ENCODE measurements at places on chromosomes 2 and 18. TPM values are rescaled to one million over a fixed set of nuclear protein-coding genes. Genes with fewer than 3 reads are reported as not detected.
A peak's percentile ranks its signal among the peaks of the same experiment; 100 is the strongest.

Gene NEU2
- not detected for total RNA-seq

Gene CD28
- 13.0 TPM for total RNA-seq

DNA sequence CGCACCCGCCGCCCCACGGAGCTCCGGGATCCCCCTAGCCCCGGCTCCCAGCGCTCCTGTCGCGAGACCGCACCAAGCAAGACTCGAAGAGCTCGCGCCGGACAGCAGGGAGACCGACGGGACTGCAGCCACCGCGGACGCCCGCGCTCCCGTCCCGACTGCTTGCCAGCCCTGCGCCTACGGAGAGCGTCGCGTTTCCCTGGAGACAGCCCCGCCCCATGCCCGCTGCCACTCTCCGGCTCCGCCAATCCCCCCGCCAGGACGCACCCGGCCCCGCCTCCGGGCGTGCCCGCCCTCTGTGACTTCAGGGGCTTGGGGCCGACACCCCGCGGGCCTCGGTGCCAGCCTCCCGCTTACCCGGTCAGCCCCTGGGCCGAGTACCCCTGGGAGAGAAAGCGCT lies at the start of gene ANKMY1:
ANKMY1 (minus strand) TSS at position 181 of the 400 bp plus-strand sequence. CDS start 653 bp downstream, outside the sequence.
- peak; percentile 83 for DNase-seq

DNA sequence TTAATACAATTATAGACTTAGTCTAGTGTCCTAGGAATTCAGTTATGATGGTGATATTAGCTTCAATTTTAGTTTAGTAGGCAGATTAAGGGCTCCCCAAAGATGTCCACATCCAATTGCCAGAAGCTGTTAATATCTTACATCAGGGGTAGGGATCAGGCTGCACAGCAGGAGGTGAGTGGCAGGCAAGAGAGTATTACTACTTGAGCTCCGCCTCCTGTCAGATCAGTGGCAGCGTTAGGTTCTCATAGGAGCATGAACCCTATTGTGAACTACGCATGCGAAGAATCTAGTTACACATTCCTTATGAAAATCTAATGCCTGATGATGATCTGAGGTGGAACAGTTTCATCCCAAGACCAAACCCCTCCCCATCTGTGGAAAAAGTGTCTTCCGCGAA lies 54.9 kb downstream of the NYAP2 start:
- no peak for DNase-seq

- peak; percentile 69 for DNase-seq
Measured at GRCh38 chr2:41293491-41293890, 754.3 kb upstream of the PKDCC start.

GRCh38 chr18:48667276-48668254 lies 128.7 kb downstream of the CTIF start:
- no peak for DNase-seq

Gene SERPINB3
- total RNA-seq = 0.96 TPM

- no peak for DNase-seq
Measured at GRCh38 chr2:215143458-215143857, 5.0 kb upstream of the ABCA12 start.

Gene HOXD12
- 1.9 TPM for total RNA-seq

DNA sequence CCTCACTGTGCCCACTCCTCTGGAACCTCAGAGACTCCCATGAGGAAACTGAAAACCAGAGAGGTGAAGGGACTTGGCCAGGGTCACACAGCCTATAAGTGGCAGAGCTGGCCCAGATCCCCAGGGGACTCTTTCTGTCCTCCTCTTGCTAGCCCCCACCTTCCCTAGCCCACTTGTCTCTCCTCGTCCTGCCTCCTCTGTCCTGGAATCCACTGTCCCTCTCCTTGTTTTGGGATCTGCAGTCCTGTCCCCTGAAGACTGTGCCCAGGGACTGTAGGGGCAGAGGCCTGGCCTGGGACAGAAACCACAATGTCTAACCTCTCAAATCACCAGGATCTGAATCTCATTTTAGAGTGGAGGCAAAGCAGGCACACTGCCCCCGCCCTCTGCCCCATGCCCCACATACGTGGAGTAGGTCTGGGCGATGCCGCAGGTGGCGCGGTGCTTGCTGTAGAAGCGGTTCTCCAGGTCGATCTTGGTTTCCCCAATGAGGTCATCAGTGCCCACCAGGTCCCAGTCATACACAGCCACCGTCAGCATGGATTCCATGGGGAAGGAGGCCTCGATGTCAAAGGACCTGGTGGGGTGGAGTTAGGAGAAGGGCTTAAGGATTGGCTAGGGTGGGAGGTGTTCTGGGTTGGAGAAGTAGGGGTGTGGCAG lies 12.5 kb downstream of the OTOF start:
- no peak for DNase-seq

- DNase-seq = peak; percentile 24
Measured at GRCh38 chr2:65420712-65421431, 11.5 kb downstream of the SPRED2 start.

DNA sequence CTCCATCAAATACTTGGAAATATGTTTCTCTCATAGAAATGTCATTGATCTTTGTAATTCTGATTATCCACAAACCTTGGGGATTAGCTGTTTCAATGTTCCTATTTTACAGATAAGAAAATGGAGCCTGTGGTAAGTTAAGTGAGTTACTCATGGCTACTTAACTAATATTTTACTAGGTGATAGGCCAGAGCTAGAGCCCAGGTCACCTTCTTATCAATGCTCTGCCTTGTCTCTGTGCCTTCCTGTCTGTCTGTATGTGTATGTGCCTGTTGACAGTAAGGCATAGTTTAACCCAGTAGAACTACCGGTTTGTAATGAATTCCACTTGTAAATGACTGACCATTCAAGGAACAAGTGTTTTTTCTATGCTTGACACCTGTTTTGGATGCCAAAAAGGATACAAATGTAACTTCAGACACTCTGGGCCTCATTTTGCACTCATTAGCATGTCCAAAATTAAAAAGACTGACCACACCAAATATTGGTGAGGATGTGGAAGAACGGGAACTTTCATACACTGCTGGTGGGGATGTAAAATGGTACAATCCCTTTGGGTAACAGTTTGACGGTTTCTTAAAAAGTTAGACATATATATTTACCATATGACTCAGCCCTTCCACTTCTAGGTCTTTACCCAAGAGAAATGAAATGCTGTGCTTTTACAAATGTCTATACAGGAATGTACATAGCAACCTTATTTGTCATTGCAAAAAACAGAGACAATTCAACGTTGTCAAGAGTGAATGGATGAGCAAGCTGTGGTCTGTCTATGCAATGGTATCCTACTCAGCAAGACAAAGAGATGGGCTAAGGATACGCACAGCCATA lies 19.6 kb upstream of the IL1A start:
- DNase-seq = peak; percentile 59

GRCh38 chr2:204046145-204046544 lies 109.6 kb downstream of the ICOS start:
- no peak for DNase-seq

DNA sequence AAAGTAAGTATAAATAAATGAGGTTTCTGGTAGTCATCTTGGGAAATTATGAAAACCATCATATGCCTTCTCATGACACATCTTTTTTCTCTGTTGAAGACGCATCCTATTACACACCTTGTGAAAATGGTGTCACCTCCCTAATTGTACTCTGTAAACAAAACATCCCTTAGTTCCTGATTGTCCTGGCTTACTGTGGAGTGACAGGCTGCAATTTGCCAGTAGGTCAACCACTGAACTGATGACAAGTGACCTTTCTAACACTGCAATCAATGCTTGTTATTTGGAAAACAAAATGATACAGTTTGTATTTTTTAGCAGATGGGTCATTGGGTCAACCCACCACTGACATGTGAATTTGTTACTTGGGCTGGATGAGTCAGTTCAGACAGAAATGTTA lies 219.5 kb downstream of the PTPRM start:
- DNase-seq = no peak
